ENCODE measurements at places on chromosomes 6 and 20.

- no peak for DNase-seq
Measured at GRCh38 chr6:111841822-111842221, 31.4 kb downstream of the FYN start.

DNA sequence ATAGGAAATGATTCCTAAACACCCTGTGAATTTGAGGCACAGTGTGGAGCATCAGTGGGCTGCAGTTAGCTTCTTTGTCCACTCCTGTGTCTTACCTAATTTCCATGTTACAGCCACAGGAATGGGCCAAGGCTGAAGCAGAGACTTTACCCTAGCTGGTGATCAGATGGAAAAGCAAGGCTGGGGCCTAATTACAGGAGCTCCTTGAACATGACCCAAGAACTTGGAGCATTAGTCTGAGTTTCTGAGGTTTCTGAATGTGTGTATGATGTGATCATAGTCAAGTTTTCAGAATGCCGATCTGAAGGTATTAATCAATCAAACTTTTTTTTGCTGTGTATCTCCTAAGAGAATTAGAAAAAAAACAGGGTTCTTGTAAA is 18.0 kb downstream of the HECA start:
- no peak for DNase-seq

DNA sequence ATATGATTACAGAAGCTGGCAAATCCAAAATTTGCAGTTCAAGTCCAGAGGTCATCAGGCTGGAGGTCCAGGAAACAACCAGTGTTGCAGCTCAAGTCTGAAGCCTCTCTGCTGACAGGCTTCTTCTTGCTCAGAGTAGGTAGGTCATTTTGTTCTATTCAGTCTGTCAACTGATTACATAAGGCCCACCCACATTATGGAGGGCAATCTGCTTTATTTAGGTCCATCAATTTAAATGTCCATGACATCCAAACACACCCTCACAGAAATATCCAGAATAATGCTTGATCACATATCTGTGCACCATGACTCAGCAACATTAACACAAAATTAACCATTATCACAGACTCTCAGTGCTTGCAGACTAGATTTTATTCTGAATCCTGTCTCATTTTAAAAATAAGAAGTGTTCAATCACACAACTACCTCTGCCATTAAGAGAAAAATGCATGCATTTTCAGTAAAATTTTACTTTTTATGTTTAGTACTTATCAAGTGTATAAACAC is 759.2 kb upstream of the ADGRB3 start:
- no peak for DNase-seq

- no peak for DNase-seq
Measured at GRCh38 chr6:31145386-31145785, 6.5 kb upstream of the PSORS1C2 start.

GRCh38 chr6:61949161-61949560 is 336.9 kb downstream of the KHDRBS2 start:
- no peak for DNase-seq

GRCh38 chr20:57675773-57676172 is 34.0 kb downstream of the PMEPA1 start:
- DNase-seq, result no peak

All from SHP77 (cell line).